ENCODE measurements at places on chromosomes 6 and 20.
A peak's percentile ranks its signal among the peaks of the same experiment; 100 is the strongest.

GRCh38 chr6:19268718-19269117, 568.5 kb upstream of the ID4 start:
- no peak for DNase-seq

GRCh38 chr6:114301596-114302219, 41.1 kb downstream of the HS3ST5 start:
- DNase-seq, result no peak

DNA sequence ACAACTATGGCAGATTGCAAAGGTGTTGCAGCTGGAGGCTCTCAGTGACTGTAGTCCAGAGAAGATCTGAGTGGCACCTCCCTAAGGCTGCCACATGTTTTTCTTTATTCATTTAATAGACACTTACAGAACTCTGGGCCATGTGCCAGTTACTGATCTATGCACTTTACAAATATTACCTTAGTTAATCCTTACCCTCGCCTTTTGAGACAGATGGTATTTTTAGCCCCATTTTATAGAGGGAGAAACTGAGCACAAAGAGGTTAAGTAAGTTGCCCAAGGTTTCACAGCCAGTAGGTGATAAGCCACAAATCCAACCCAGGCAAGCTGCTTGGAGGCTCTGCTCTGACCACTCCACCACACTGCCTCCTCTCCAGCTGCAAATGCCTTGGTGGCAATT, 6.5 kb upstream of the SCRT2 start:
- DNase-seq, result no peak

GRCh38 chr20:63942969-63943807, 13.0 kb downstream of the UCKL1 start:
- no peak for DNase-seq

DNA sequence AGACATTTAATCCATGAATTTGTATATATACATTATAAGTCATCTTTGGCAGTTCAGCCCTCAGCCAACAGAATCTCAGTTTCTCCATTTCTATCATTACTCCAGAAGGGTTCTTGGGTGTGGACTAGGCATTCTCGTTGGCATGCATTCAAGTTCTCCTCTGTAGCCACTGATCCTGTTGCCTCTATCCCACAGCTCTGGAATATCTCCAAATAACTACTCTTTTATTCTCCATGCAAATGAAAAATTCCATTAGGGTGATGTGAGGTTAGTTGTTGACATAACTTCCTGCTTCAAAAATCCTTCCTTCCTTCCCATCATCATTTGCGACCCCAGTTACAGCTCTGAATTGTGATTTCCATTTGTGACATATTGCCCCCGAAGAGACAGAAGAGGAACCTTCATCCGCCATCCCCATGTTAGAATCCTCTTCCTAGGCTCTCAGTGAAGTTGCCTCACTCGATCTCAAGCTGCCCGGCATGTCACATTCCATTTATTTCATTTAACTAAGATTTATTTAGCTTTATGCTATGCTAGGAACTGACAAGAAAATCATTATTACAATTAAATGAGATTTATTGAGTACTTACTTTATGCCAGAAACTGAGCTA, 93.7 kb upstream of the EDN1 start:
- DNase-seq, result no peak

DNA sequence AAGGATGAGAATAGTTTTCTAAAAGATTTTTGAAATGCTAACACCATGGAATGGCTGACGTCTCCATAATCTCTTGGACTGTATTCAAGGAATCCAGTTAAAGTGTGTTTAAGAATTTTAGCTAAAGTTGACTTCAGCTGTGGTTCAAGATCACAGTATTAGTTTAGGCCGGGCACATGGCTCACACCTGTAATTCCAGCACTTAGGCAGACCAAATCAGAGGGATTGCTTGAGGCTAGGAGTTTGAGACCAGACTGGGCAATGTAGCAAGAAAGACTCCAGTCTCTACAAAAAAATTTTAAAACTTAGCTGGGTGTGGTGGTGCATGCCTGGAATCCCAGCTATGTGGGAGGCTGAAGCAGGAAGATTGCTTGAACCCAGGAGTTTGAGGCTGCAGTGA, 68.2 kb downstream of the RFPL4B start:
- DNase-seq, result no peak

DNA sequence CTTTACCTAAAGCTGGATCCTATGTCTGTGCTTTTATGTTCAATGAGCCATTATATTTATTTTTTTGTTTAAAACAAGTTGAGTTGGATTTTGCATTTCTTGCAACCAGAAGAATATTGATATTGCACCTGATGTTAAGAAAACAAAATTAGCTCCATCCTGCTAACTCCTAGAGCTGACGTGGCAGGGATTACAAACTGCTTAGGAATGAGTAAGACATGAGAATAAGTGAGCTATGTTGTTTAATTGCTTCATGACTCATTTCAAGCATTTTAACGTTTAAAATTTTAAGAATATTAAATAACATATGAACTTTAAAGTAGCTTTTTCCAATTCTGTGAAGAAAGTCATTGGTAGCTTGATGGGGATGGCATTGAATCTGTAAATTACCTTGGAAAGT, 663.5 kb downstream of the EPM2A start:
- DNase-seq, result no peak

- DNase-seq, result no peak
Observed at GRCh38 chr20:59772373-59772705, 161.1 kb downstream of the SYCP2 start.

GRCh38 chr6:117938311-117938995, 31.4 kb downstream of the SLC35F1 start:
- no peak for DNase-seq

DNA sequence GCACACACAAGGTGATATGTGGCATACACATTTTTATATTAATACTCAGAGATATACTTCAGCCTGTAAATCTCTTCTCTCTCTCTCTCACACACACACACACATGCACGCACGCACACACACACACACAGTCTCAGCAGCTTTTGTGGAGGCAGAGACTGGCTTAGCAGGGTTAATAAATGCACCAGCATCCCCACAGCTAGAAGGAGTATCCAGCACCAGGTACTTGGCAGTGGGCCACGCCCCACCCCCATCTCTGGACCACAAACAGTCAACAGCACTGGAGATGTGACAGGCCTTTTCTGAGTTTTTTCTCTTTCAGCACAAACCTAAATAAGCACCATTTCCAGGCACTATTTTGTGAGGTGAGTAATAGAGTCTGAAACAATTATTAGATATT, 47.3 kb upstream of the LRFN2 start:
- no peak for DNase-seq

DNA sequence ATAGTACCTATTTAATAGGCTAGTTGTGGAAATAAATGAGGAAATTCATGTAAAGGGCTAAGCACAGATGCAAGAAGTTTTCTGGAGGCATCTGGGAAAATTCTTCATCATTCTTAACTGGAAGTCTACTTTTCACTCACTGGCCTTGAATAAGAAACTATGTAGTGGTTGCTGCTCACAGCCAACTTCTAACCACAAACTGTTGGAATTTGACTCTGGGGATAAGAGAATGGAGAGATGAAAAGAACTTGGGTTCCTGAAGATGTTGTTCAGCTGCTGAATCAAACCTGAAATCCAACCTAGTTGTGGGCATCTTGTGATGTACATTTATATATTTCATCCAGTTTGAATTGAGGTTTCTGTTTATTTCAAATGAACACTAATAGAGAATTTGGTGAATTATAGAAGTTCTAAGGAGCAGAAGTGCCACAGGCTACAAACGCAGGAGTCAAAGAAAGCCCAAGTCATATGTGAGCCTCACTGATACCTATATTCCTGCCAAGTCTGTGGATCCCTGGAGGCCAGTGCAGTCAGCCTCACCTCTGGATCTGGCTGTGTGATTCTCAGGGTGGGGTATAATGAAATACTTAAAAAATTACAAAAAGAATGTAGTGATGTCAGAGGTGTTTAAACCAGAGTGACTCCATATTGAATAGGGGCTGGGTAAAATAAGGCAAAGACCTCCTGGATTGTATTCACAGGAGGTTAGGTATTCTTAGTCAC, 18.7 kb upstream of the MEI4 start:
- DNase-seq, result no peak

DNA sequence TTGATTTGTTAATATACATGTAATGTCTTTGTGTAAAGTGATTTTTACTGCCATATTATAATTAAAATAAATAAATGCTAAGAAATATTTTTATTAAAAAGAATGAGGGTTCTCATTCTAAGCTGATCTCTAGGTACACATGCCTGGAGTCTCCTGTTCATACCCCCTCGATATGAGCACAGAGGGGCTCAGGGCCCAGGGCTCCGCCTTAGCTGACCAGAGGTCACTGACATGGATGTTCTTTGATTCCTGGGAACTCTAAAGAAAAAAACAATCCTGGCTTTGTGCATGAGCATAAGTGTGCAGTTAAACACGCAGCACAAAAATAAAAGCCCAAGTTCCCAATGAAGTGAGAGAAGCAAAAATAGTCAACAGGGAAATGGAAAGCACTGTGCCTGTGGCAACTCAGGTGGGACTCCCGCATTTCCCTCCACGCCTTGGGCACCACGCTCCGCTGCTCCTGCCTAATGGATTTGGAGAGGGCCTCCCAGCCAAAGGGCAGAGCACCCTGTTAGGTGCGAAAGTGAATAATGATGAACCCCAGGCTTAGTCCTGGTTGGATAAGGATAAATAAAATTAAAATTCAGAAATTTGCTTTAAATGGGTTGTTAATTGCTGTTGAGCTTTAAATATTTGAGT, 33.3 kb upstream of the QKI start:
- no peak for DNase-seq

DNA sequence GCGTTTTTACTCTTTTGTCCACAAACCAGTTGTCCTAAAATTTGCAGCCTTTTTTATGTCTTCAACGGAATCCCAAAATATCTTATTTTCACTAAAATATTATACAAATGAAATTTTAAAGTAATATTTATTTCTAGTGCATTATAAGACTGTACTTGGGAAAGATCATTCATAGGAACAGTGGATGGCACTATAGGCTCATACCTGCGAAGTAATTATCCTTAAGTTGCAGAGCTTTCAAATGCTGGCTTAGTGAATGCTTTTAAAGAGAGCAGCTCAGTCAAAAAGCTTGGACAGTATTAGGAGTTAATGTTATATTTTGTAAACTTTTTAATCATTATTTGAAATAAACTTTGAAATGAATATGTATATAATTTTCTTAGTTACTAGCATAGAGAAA, 254.9 kb downstream of the CDKAL1 start:
- DNase-seq, result no peak

DNA sequence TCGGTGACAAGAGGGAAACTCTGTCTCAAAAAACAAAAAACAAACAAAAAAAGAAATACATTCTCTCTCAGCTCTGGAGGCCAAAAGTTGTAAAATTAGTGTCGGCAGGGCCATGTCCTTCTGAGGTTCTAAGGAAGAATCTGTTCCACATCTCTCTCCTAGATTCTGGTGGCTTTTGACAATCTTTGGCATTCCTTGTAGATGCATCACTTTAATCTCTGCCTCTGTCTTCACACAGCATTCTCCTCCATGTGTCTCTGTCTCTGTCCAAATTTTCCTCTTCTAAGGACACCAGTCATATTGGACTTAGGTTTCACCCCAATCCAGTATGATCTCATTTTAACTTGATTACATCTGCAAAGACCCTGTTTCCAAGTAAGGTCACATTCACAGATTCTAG, 9.1 kb downstream of the PPP2R5D start:
- no peak for DNase-seq

- peak; percentile 41 for DNase-seq
Observed at GRCh38 chr6:167107787-167108186, 15.1 kb upstream of the CCR6 start.

All from activated CD8-positive, alpha-beta T cell treated with anti-CD3 and anti-CD28 coated beads for 36 hours (primary cell).